ENCODE measurements at places on chromosomes 6 and 20.

GRCh38 chr6:108712946-108713345 is 135.3 kb upstream of the ARMC2 start:
- DNase-seq: no peak

DNA sequence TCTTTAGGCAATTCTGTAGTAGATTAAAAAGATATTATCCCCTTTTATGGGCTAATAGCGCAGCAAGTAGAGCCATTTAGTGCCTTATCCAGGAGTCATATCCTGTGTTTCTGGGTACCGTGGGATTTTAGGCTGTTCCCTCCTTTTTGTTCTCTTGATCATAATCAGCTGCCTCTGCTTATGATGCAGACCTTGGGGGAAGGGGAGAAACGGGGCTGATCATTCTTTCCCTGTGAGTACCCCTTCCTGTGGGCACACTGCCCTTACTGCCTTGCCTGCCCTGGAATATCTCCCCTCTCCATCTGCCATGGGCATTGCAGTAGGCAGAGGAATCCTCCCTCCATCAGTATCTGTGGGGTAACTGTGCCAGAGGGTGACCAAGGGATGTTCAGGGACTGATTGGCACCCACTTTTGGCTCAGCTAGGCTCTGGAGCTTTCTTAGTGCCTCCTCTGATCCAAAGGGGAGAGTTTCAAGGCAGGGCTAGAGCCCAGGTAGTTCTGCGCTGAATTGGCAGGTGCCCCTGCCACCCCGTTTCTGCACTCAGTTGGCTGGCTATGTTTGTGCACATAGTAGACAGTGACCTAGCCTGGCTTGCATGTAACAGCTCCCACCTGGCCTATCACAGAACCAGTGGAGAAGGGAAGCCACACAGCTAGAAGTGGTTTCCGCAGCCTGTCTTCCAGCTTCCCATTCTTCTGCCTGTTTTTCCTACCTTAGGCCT is 103.3 kb downstream of the FIG4 start:
- DNase-seq: no peak

- DNase-seq: no peak
Measured at GRCh38 chr6:166465003-166465399, 82.3 kb upstream of the MPC1 start.

GRCh38 chr6:150006961-150007464 is 18.3 kb downstream of the RAET1L start:
- no peak for DNase-seq

GRCh38 chr20:3739054-3739925 is 6.8 kb downstream of the HSPA12B start:
- DNase-seq: no peak

DNA sequence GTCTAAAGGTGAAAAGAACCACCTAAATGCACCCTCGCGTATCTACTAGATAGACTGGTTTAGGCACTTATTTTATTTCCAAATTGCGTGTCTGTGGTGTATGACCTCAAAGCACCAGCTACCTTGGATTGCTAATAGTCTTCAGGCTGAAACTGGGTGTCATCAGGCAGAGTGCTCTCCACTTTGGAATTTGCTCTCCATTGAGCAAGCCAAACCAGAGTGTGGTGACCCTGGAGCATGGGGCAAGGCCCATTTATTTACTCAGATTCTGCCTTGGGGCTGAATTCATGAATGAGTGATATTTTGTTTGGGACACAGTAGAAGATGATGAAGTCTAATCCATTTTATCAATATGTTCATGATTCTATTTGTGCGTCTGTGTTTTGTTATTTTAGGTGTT is 812.8 kb upstream of the SLC35B3 start:
- no peak for DNase-seq

DNA sequence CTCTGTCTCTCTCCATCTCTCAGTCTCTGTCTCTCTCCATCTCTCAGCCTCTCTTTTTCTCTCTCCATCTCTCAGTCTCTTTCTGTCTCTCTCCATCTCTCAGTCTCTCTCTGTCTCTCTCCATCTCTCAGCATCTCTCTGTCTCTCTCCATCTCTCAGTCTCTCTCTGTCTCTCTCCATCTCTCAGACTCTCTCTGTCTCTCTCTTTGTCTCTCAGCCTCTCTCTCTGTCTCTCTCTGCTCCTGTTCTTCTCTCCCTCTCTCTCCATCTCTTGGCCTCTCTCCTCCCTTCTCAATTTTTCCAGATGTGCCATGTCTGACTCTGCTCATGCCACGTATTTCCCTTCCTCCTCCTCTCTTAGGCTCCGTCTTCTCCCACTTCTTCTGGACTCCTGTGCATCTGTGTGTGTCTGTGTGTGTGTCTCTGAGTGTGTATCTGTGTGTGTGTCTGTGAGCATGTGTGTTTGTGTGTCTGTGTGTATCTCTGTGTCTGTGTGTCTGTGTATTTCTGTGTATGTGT is 72.7 kb downstream of the SRC start:
- no peak for DNase-seq

- no peak for DNase-seq
Measured at GRCh38 chr6:40807484-40807883, 220.3 kb upstream of the LRFN2 start.

DNA sequence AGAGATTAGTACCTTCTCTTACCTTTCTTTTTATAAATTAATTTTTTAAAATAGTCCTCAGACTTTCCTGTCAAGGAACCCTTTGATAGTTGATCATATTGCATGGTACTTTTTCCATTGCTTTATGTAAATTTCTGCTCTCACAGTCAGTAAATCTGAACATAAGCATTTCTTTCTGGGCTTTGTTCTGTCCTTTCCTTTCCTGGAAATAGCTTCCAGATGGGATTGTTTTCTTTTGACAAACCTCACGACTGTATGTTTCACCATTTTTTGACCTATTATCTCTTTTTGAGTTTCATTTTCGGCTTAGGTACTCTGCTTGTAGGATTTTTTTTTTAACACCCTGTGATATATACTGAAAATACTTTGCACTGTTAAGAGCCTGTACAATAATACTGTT is 32.6 kb downstream of the UTRN start:
- DNase-seq: no peak

- DNase-seq: no peak
Measured at GRCh38 chr6:158143700-158144099, 24.4 kb downstream of the SERAC1 start.
